ENCODE measurements at places on chromosomes 5 and 9.

DNA sequence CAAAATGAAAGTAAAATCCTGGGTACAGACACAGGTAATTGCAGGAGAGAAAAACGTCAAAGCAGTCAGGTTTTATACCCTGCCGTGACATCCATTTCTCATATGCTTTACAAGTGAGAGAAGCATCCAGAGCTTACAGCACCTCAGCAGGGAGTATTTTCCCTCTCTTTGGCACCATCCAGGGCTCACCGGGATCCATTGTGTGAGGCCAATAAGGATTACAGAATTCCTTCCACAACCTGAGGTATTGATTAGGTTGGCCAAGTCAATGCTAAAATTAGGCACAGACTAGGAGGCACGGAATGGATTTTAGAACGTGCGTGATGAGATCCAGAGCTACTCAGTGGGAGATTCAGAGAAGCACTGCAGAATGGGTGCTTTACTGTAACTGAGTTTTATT lies 296.6 kb downstream of the FBXL7 start:
- no peak for DNase-seq

DNA sequence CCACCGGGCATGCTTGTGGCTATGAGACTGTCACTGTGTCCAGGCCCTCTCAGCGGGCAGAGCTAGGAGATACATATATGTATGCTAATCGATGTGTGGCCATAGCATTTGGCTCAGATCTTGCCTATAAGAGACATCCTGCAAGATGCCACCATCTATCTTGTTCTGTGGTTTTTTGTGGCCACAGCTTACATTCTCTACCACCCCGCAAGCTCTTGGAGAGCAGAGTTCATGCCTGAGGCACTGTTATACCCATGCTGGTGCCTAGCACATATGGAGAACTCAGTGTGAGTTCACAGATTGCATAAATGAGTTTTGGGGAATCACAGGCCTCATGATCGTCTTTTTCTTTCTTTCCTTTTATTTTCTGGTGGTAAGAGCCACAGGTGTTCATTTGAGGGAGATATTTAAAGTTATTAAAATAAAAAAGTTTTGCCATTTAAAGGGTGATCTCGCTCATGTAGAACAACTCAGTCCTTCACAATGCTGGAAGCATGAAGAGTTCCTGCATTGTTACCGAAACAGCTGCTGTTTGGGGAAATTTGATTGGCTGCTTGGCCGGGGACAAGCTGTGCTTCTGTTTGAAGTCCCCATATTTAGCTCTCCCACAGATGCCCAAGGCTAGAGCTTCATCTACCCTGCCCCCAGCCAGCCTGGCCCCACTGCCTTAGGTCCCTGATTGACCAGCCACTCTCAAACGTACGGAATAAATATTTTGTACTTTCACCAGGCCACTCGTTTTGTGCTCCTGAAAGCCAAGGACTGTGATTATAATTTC lies 169.2 kb upstream of the MAP1B start:
- no peak for DNase-seq

- no peak for DNase-seq
Observed at GRCh38 chr5:9599391-9599790, 30.8 kb downstream of the TAS2R1 start.

GRCh38 chr5:88883836-88884607 lies 1.0 kb upstream of the MEF2C start:
- DNase-seq, result peak; percentile 81

- no peak for DNase-seq
Observed at GRCh38 chr5:96329289-96329688, 103.8 kb downstream of the PCSK1 start.

- DNase-seq, result no peak
Observed at GRCh38 chr9:10649076-10649475, 36.3 kb upstream of the PTPRD start.

DNA sequence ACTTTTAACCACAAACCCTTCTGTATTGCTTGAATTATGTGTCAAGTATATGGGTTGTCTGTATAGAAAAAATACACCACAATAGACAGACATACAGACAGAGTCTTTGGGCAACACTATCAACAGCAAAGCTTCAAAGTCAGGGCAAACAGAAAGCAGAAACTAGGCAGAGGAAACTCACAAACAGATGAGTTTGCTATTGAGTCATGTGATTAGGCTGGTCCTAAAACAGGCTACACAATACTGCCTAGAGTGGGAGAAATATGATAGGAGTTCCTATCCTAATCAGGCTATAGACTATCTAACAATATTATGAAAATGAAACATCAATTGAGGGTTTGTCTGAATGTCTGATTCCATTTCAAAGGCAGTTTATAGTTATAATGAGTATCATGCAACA lies 156.4 kb downstream of the EDIL3 start:
- no peak for DNase-seq

- DNase-seq, result no peak
Observed at GRCh38 chr5:160496334-160496733, 74.7 kb downstream of the PTTG1 start.
